ENCODE measurements at places on chromosomes 12 and 14. TPM values are rescaled to one million over a fixed set of nuclear protein-coding genes. Genes with fewer than 3 reads are reported as not detected.

GRCh38 chr12:50753232-50753769 is 10.6 kb upstream of the ATF1 start:
- no peak for DNase-seq

DNA sequence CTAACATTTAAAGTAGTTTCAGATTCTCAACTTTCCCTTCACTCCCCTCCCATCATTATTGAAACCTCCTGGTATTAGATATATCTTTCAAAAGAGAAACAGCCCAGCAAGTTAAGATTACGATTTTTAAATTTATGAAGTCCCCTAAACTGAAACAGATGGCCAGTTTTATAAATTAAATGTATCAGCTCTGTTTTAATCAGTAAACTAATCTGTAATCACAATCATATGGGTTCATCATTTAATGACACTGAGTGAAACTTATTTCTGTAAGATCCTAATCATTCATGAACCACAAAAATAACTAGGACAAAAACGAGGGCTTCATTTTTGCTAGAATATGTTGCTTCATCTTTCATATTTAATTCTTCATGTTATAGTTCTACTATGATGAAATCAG is 137.8 kb downstream of the EPS8 start:
- no peak for DNase-seq

GRCh38 chr14:105529569-105530284 is 3.3 kb downstream of the TMEM121 start:
- DNase-seq, result no peak

- DNase-seq, result no peak
Measured at GRCh38 chr12:78636231-78636855, 228.2 kb upstream of the SYT1 start.

DNA sequence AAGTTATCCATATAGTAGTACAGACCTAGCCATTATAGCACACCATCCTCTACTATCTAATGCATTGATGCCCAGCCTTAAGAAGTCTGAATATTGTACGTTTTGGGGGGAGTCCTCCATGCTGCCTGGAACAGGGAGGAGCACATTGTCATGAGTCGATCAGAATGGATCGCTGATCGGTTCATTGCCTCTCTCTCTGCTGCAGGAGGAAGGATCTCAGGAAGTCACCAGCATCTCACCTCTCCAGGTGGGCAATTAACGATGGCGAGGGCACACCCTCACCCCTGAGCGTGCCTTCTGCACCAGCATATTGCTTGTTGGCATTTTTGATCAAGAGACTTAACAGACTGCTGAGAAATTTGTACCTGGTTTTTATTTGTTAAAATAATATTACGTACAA is 11.5 kb downstream of the CCND2 start:
- no peak for DNase-seq

DNA sequence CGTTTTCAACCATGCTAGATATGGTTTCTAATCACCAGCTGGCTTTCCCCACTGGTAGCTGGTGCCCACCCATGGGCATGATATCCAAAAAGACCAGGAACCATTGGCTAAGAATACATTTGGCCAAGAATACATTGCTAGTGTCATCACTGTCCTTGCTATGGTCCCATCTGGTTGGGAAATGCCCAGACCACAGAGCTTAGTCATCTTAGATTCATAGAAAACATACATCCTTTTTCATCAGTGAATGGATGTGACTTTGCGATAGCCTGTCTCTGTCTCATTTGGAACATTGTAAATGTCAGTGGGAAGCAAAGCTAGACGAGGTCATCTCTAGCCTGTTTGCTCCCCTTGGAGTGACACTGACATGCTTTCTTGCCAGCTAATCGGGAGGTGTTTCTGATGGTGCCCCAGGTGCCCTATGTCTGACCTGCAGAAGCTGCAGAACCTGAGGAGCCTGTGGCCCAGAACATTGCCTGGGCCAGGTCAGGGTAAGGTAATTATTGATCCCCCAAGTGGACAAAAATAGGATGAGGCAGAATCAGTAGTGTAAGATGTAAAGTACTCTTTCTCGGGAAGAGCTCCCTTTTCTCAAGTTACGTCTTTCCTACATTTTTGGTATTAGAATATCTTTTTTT is 194.8 kb downstream of the SLC41A2 start:
- DNase-seq, result no peak

GRCh38 chr12:5520037-5520436 is 88.1 kb downstream of the NTF3 start:
- DNase-seq, result no peak

DNA sequence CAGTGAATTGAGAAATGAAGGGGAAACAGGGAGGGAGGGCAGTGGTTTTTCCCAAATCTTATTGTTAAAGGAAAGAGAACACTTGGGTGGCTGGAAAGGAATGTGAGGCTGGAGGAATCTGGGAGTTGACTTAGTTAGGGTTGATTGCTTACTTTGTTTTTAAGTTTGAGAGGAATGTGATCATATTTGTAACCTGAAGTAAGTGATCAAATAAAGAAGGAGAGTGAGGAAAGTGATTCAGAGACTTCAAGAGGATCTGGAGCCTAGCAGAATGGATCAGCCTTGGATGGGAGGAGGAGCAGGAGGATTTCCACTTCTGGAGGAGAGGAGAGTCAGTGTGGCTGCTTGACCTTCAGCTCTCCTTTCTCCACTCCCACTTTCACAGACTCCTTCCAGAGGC is 6.0 kb upstream of the LRP6 start:
- DNase-seq, result peak; percentile 52

IRAK4 gene
- total RNA-seq, result 9.7 TPM
